ENCODE measurements at places on chromosomes 2 and 18.

DNA sequence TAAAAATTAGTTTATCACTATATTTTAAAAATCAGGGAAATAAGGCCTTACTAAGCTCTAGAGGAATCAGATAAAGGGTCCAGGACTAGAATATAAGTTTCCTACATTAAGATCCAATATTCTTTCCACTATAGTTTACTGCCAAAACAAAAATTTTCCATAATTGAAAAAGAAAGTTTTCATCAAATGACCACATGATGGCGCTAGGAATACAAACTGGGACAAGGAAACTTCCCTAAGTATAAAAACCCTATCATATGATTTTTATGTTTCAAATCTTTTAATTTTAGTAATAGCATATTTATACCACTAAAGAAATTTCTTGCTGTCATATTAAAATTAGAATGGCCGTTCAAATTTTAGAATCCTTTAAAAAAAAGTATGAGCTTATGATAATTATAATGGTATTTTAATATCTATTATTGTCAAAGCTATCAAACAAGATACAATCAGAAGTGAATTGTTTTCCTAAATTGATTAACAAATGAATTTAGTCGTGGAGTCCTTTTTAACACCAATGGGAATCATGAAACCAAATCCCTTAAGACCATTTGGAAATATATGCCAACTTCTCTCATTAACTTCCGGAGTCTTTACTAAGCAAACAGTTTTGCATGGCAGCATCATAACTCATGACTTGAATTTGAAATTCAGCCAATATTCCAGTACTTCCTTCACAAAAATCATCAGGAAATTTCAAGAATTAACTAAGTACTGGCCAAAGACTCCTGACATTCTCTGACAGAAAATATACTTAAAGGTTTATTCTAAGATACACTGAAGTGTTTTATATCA is 70.3 kb downstream of the SCN1A start:
- DNase-seq = peak; percentile 38

DNA sequence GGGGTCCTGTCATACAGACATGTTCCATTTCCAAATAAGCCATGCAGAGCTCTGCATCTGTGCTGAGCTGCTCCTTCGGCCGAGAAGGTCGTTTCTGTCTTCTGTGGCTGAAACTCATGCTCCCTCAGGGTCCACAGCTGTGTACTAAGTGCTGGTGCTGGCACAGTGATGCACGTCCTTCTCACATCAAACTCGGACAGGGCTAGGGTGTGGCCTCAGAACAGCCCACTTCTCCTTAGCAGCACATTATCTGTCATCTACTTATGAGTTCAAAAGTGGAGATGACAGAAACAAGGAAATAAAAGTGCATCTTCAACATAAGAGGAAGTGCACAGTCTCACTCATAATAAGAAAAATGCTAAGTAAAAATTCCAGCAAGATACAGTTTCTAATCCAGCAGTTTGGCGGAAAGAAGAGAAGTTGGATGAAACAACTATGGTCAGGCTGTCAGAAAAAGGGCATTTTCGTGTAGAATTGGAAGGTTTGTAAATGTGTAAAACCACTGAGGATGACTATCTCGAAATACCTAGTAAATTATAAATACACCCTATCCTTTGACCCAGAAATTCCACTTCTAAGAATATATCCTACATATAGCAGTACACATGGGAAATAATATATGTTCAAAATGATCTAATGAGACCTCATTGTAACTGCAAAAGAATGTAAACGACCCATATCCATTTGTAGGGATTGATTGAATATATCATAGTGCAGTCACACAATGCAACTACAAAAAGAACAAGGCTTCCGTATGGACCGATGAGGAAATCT is 53.7 kb upstream of the APCDD1 start:
- no peak for DNase-seq

GRCh38 chr2:24337890-24338289 is 22.4 kb downstream of the ITSN2 start:
- DNase-seq = no peak

- DNase-seq = no peak
Observed at GRCh38 chr2:163719331-163719730, 16.5 kb downstream of the FIGN start.

GRCh38 chr2:220025207-220025606 is 397.8 kb downstream of the SLC4A3 start:
- DNase-seq = no peak

DNA sequence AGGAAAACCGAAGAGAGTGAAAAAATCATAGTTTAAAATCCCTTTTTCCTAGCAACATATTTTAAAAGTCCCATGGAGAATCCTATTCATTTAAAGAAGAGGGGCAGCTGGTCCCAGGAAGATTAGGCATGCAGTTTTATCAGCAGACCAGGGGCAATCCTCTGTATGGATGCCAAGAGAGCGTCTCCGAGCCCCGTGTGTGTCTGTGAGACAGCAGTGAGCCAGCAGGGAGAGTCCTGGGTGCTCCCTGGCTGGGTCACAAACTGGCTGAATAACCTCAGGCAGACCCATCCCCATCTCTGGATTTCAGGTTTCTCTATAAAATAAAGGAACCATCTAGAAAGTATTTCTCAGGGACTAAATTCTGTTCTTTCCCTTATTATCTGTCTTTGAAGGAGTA is 128.2 kb upstream of the RIOK3 start:
- DNase-seq = no peak

- DNase-seq = no peak
Observed at GRCh38 chr2:187081461-187081860, 232.5 kb upstream of the ZSWIM2 start.

DNA sequence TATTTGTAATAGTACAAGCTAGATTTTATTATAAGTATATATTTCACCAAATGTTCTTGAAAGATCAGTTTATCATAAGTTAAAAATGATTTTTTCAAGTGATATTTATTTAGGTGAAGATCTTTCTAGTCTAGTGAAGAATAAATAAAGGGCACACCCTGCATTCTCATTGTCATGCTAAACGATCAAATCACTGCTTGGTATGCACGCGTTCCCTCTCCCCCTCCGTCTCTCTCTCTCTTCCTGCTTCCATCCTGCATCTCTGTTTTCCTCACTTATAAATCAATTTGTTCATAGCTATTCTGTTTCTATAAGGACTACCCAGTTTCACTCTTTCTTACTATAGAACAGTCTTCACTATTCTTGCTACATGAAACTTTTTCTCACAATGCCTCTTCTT is 1067.4 kb downstream of the LRP1B start:
- no peak for DNase-seq

Data from MM.1S (cell line).